ENCODE measurements at places on chromosomes 12 and 14. TPM values are rescaled to one million over a fixed set of nuclear protein-coding genes. Genes with fewer than 3 reads are reported as not detected.

YBX3 gene
- 288 TPM for total RNA-seq

DNA sequence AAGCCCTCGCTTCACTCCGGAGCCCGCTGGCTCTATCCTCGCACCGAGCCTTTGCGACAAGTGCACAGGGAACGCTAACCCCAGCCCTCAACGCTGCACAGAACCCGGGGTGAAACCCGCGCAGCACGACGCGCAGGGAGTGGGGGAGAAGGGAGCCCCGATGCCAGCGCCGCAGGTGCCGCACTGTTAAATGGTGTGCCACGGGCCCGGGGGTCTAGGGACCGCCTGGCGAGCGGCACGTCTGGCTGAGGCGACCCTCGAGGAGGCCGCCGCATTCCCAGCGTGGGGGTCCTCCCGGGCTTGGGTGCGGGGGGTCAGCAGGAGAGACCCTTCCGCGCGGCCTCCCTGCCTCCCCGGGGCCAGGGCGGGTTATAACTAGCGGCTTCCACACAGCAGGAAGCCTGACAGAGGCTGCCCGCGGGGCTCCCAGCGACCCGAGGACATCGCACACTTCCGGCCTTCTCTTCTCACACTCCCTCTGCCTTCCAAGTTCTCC lies 23.8 kb upstream of the LRTM2 start:
- DNase-seq, result no peak

DNA sequence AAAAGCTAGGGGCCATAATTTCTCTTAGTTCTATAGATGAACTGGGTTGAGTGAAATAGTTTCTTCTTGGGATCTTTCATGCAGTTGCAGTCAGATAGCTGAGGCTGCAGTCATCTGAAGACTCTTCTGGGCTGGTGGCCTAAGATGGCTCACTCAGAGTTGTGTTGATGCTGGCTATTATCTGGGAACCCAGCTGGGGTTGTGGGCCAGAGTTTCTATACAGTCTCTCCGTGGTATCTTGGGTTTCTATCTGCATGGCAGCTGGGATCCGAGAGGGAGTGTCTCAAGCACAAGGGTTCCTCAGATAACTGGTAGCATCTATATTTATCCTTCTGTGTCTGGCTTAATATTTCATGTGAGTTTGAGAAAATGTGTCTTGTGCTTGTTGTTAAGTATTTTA lies 21.1 kb downstream of the AVPR1A start:
- no peak for DNase-seq

GLI1 gene
- 22.6 TPM for total RNA-seq

- no peak for DNase-seq
Observed at GRCh38 chr14:68704736-68705720, 87.8 kb downstream of the ZFP36L1 start.

GRCh38 chr12:3241621-3242020 lies 164.4 kb downstream of the TSPAN9 start:
- no peak for DNase-seq

- DNase-seq, result no peak
Observed at GRCh38 chr14:97575677-97576076, 778.5 kb downstream of the VRK1 start.
